GM18507 (cell line): ENCODE measurements at places on chromosomes 12 and 14.

- DNase-seq, result no peak
Observed at GRCh38 chr12:67270622-67271021, 1.5 kb downstream of the CAND1 start.

DNA sequence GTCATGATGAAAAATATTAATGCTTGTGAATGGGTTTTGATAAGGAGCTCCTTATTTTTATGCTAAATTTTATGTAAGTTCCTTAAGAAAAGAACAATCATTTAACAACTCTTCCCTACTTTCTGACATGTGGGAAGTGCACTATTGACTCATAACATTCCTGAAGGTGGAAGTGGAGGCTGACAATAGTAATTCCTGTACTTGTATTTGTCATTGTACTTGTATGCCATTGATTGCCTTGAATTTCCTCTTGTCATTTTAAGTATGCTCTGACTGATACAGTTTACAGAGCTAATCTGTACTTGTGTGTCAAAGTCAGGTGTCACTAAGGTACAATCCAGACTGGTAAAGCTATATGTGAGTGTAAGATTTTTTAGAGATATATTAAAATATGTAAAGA, 440.0 kb downstream of the SLC16A7 start:
- DNase-seq, result no peak

DNA sequence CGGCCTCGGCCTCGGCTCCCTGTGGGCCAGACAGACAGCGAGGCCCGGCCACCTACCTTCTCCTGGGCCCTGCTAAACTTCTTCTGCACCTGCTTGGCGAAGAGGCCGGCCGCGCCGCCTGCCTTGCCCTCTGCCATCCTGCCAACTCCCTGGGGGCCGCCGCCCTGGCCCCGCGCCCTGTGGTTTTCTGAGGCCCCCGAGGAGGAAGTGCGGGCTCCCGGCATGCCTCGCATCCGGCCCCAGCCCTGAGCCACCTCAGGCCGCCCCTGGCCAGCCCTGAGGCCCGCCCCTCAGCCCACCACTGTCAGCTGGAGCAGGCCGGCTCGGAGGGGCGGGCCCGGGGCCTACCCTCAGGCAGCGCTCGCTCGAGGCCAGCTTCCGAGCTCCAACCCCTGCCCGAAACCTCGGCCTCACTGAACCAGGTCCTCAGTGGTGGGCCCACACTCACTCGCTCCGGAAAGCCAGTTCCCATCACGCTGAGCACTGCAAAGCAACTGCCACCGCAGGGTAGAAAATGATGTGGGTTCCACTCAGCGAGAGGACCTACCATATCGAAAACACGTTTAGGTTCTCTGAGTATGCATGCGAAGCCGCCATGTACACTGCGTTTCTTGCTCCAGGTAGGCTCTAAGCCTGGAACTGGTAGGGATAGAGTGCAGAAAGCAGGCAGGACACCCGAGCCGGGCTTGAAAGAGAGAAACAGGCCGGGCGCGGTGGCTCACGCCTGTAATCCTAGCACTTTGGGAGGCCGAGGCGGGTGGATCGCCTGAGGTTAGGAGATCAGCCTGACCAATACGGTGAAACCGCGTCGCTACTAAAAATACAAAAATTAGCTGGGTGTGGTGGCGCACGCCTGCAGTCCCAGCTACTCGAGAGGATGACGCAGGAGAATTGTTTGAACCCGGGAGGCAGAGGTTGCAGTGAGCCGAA, at the start of gene BIN2:
BIN2 (minus strand) TSS at position 209 of the 930 bp plus-strand sequence; CDS start at position 137, 72 bp downstream.
- DNase-seq, result peak; percentile 72

DNA sequence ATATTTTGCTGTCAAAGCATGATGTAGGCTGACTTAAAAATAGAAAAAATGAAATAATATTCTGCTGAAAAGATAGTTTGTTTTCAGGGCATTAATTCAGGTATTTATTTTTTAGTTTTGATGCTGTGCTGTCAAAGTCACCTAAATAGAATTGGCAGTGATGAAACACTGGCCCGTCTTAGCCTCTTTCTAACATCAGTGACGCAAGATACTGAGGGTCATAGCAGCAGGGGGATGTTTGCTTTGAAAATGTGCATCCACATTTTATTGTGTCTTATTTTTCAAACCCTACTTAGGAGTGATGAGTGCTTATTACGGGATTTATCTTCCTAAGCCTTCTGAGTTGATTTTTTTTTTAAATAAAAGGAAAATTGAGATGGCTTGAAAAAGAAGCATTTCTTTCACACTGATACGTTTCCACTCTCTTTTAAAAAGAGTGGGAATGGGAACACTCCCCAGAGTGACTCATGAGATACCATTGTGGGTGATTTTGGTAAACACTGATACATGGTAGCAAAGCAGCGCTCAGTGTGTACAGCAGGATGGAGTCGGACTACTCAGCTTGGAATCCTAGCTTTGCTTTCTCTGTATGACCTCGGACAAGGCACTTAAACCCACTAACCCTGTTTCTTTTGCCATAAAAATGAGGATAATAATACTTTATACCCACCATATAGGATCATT, 290.8 kb downstream of the ERC1 start:
- DNase-seq, result no peak

DNA sequence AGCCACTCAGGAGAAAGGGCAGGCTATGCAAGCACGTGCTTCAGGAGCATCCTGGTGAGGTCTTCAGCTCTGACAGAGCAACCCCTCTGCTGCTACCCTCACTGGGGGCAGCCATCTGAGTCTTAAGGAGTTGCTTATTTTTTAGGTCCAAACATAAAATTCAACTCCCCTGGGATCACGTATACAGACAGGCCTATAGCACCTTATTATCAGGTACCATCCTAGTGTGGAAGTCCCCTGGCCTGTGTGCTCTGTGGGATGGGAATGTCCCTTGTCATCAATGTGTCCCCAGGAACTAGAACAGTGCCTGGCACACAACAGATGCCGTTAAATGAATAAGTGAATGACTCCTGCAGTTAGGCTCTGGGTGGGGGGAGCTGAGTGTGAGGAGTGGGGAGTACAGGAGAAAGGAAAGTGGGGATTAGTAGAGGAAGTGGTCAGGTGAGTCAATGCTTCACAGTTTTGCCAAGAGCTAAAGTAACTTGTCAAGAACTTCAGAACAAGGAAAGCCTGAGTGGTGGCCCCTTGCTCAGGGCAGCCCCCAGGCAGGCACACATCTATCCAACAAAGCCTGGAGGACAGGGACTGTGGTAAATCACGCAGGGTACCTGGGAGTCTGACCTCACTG, 33.5 kb downstream of the DAD1 start:
- no peak for DNase-seq

GRCh38 chr14:26067786-26068459, 529.9 kb downstream of the NOVA1 start:
- DNase-seq, result no peak

- no peak for DNase-seq
Observed at GRCh38 chr12:93134893-93135285, 205.8 kb upstream of the EEA1 start.

- DNase-seq, result no peak
Observed at GRCh38 chr14:82621881-82622450, 1088.3 kb upstream of the SEL1L start.

- DNase-seq, result no peak
Observed at GRCh38 chr14:36183402-36183801, 6.9 kb upstream of the PTCSC3 start.

DNA sequence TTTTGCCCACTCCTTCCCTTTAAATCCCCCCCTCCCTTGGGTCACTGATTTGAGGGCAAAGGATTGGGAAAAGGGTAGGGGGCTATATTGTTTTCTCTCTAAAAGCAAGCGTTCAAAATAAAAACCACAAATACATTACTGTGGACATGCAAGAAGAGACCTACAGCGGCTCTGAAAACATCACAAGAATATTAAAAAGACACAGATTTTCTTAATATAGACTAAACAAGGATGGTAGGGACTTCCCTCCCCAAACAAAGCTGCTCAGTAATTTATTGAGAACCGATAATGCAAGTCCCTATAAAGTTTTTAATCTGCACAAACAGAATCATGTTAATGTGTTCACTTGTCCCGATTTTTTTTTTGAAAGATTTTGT, 12.9 kb downstream of the TBX3 start:
- DNase-seq, result no peak

DNA sequence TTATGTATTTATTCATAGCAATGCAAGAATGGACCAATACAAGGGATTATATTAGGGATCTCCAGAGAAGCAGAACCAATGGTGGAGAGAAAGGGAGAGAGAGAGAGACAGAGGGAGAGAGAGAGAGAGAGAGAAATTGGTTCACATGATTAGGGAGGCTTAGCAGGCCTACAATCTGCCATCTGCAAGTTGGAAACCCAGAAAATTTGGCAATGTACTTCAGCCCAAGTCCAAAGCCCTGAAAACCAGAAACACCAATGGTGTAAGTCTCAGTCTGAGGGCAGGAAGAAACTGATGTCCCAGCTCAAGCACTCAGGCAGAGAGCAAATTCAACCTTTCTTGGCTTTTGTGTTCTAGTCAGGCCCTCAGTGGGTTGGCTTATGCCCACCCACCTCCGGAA, 48.7 kb upstream of the CMKLR1 start:
- DNase-seq, result no peak

GRCh38 chr12:53644133-53644532, 18.0 kb upstream of the ATF7 start:
- DNase-seq, result no peak

- DNase-seq, result no peak
Observed at GRCh38 chr14:24789378-24789884, 155.4 kb upstream of the GZMB start.

- no peak for DNase-seq
Observed at GRCh38 chr12:62301080-62301798, 41.0 kb downstream of the USP15 start.

GRCh38 chr12:49643135-49643534, 19.8 kb downstream of the PRPF40B start:
- no peak for DNase-seq

DNA sequence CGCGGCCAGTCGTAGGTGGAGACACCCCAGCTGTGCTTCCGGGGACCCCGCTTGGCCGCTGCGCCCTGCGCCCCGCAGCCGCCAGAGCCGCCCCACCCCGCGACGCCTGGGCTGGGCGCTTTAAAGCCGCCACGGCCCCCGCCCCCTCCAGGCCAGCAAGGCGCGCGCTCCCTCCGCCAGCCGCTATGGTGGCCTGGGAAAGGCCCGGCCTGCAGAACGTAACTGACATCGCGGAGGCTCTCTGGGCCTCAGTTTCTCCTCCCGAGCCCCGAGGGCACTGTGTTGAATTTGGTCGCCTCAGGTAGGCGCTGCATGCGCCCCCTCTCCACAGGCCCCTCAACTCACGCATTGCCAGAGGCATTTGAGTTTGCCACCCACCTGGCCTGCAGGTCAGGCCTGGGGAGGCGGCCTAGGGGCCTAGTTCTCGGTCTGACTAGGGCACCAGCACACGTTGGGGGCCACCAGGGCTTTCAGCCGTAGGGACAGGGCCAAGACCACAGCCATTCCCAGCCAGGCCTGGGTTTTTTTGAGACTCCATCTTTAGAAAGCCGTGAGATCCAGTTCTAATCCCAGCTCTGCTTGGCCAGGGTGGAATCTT, at the start of gene NGB:
NGB (minus strand) TSS at position 94 of the 598 bp plus-strand sequence. CDS start 269 bp downstream, outside the sequence.
- no peak for DNase-seq

GRCh38 chr14:99616832-99617800, 13.1 kb upstream of the CCDC85C start:
- DNase-seq, result no peak

- DNase-seq, result no peak
Observed at GRCh38 chr14:87323191-87323590, 669.8 kb downstream of the GALC start.

DNA sequence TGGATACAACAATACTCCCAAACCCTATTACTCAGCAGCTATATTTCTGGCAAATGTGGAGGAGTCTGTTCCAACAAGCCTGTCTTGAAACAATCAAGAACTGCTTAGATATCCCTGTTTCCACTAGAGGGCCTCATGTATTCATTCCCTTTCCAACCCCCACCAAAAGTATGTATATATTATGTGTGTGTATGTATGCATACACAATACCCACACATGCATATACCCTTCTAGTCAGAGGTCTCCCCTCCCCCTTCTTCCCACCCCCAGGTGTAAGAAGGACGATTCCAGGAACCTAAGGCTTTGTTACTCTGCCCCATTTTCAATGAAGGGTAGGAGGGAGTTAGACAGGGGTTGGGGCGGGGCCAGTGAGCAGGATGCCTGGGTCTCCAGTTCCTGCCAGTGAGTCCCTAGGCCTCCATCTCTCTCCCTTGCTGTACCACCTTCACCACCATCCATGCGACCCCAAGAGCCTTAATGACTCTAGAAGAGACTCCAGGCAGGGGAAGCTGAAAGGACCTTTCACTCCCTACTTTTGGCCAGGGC, at the start of gene DGKA:
DGKA (plus strand) TSS at position 392 of the 546 bp plus-strand sequence. CDS start 5,342 bp downstream, outside the sequence.
- no peak for DNase-seq

- DNase-seq, result no peak
Observed at GRCh38 chr14:93946541-93947090, 19.5 kb downstream of the FAM181A start.

GRCh38 chr14:58151133-58152013, 640 bp downstream of the ARMH4 start:
- DNase-seq, result no peak

- DNase-seq, result no peak
Observed at GRCh38 chr14:74924061-74924460, 1.0 kb upstream of the RPS6KL1 start.

- DNase-seq, result no peak
Observed at GRCh38 chr14:77008541-77008940, 20.0 kb downstream of the IRF2BPL start.

GRCh38 chr12:111099186-111099585, 178.8 kb upstream of the MYL2 start:
- DNase-seq, result no peak

DNA sequence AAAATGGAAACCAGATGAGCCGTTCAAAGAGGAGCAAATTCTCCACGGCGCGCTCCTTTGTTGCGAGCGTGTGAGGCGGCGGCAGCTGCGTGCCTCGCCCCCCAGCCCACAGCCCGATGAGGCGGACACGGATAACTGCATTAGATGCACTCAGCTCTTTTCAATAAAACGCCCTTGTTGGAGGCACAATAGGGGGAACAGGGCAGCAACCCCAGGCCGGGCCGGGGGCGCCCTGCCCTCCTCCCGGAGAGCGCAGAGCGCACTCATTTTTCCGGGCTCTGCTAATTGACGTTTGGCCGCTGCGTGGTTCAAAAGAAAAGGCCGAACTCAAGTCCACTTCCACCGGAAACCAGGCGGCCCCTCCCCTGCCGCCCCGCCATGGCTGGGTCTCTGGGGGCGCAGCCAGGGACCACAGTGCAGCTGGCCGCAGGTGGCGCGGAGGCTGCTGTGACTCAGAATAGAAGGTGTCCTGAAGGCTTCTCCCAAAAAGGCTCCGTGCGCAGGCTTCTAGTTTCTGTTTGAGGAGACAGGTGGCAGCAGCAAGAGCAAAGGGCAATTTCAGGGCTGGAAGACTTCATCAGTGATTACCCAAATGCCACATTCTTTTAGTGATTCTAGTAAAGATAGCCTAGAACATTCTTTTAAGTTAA, 29.0 kb upstream of the SMOC1 start:
- DNase-seq, result no peak
